ENCODE measurements at places on chromosomes 6 and 20.

DNA sequence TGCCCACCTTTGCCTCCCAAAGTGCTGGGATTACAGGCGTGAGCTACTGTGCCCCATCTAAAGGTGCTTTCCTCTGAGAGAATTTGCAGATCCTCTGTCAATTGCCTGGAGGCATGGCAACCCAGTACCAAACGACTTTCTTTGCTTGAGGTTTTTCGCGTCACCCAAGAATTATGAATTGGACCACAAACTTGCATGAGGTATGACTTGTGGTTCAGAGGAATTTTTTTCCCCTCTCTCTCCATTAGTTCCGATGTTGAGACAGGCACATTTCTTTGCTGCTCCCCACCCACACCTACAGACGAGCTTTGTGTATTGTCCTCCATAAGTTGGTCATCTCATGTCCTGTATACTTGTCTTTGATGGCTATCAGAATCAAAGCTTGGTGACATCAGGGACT lies 11.8 kb upstream of the SCAF8 start:
- DNase-seq = peak; percentile 22

DNA sequence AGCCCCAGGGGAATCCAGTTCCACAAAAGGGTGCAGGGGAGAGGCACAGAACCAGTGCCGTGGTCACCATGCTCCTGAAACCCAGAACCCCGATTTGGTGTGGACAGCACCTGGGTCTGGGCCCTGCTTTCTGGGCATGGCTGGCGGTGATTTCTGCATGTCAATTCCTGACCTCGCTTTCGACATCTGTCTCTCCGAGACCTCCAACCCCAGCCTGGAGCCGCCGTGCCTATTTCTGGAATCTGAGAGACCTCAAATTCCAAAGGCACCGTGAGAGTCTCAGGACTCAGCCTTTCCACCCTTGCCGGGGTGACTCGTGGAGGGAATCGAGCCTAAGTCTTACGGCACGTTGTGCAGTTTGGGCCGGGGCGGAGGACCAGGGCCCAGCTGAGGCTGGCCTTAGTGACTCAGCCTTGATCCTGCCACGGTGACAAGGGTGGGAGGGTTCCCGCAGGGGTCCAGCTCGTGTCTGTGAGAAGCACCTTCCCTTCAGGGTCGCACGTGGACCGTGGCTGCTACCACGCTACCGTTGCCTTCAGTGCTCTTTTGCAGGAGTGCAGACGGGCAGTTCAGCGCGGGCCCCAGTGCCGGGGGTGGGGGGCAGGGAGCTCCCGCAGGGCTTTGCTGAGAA lies 133.7 kb downstream of the PXDC1 start:
- DNase-seq = no peak

- no peak for DNase-seq
Observed at GRCh38 chr6:76518443-76518842, 446.0 kb upstream of the IMPG1 start.

- DNase-seq = no peak
Observed at GRCh38 chr20:63370618-63371187, 9.6 kb upstream of the CHRNA4 start.

DNA sequence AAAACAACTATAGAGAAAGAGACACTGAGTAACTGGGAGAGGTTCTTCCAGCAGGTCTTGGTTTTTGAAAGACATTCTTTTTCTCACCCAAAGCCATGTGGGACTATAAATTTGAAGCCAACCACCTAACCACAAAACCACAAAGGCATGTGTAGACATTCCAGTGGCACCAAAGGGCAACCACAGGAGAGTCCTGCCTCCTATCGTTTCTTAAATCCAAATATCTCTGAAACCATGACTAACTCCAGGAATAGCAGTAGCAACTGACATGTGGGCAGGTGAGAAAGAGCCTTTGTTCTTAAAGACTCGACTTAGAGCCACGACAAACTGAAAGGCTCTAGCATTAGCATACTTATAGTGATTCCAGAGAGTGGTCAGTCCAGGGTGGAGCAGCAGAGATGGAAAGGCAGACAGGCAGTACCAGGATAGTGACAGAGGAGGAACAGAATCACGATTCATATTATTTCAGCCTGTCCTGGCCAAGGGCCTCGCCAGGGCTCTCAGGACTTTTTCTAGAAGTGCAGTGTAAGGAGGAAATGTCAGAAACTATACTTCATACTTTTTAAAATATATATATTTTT lies 9.4 kb upstream of the COL9A1 start:
- peak; percentile 56 for DNase-seq

DNA sequence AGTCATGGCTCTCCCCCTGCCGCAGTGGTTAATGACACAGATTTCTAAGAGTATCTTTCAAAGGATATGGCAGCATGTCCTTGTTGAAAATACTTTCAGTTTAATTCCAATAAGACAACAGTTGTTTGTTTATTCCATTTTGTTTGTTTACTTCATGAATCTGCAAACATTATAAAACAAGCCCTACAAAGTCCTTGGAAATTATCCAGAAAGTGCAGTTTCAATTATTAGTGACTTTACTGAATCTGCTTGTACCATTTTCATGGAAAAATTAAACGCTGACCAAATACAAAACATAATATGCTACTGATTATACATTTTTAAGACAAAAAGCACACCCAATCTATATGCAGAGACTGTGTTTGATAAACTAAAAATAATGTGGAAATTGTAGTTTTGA lies 3.3 kb downstream of the HEY2 start:
- no peak for DNase-seq

GRCh38 chr20:2922957-2923356 lies 49.7 kb downstream of the PTPRA start:
- DNase-seq = no peak

DNA sequence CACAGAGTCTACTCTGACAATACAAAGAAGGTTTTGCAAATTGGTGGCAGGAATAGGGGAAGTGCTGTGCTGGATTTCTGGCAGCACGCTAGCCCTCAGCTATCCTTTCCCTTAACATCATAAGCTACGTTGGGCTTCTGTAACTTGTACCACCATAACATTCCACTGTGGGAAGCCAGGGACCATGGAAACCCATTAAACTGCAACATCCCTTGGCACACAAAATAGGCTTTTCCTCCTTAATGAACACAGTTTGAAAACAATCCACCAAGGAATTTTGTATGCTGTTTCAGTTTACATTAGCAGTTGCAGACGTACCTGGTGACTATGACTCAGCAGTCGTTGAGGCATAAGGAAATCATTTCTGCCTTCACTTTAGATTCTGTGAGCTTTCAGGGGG lies 203.9 kb upstream of the RAB32 start:
- peak; percentile 4 for DNase-seq

- no peak for DNase-seq
Observed at GRCh38 chr6:15475261-15475660, 187.6 kb downstream of the DTNBP1 start.

GRCh38 chr6:167106406-167106805 lies 16.5 kb upstream of the CCR6 start:
- DNase-seq = no peak

- peak; percentile 24 for DNase-seq
Observed at GRCh38 chr20:5834436-5835005, 84.3 kb downstream of the SHLD1 start.

DNA sequence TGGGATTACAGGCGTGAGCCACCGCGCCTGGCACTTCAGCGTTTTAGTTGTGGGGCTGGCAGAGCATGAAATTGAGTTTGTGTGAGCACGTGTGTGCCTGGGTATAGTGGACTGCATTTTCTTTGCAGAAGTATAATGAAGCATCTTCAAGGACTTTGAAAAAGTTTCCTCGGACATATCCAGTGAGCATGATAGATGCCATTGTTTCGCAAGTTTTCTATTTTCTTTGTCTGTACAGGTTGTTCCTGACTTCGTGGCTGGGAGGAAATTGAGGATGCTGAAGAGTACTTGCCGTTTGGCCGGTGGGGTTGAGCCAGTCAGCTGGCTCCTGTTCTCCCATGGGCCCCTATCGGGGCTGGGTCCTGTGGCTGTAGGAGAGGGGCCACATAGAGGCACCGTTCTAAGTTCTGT lies 55.9 kb downstream of the RREB1 start:
- peak; percentile 43 for DNase-seq

GRCh38 chr6:160022793-160023192 lies 53.9 kb downstream of the IGF2R start:
- no peak for DNase-seq

DNA sequence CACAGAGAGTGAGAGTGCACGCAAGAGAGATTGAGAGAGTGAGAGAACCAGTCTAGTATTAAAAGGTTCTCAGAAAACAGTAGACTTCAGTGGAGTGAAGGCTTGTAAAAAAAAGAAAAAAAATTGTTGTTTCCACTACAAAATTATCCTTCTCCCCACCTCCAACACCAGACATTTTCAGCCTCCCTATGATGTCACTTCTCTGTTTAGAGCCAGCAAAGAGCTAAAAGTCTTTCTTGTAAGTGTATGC lies 77.8 kb downstream of the BACH2 start:
- DNase-seq = peak; percentile 30

DNA sequence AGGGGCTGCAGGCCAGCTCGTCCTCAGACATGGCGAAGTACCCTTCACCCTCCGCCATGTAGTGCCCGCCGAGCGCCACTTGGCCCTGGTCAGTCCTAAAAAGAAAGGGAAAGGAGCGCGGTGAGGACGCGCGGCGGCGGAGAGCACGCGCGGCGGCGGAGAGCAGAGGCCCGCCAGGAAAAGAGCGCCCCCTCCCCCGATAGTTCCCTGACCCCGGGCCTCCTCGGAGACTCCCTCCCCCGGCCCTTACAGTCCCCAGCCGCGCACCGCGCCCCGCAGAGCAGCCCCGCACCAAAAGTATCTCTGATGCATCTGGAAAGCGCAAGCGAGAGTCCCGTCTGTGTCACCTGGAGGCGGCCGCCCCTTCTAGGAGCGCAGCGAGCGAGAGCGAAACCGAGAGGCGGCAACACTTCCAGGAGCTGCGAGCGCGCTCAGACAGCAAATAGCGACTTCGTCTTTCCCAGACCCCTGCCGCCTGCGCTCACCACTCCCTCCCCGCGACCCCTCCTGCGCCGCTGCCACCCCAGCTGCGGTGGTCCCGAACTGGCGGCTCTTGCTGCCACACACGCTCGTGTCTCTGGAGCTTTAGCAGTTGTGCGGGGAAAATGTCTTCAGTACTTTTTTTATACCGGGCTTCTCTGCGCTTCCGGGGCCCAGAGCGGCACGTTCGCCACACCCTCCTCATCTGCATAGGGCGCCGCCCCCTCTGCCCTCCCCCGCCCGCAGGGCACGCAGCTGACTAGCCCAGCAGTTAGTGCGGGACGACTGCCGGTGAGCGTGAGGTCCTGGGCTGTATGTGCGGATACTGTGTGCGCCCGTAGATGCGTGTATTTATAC lies at the start of gene TENT5A:
Gene TENT5A (minus strand): TSS at position 598 of the 837 bp plus-strand sequence. CDS start 540 bp downstream, at position 58.
- DNase-seq = peak; percentile 96

DNA sequence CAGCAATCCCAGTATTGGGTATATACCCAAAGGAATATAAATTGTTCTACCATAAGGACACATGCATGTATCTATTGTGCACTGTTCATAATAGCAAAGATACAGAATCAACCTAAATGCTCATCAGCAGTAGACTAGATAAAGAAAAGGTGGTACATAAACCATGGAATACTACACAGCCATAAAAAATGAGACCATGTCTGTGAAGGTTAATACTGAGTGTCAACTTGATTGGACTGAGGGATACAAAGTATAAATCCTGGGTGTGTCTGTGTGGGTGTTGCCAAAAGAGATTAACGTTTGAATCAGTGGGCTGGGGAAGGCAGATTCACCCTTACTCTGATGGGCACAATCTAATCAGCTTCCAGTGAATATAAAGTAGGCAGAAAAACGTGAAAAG lies 86.9 kb downstream of the MAN1A1 start:
- no peak for DNase-seq

DNA sequence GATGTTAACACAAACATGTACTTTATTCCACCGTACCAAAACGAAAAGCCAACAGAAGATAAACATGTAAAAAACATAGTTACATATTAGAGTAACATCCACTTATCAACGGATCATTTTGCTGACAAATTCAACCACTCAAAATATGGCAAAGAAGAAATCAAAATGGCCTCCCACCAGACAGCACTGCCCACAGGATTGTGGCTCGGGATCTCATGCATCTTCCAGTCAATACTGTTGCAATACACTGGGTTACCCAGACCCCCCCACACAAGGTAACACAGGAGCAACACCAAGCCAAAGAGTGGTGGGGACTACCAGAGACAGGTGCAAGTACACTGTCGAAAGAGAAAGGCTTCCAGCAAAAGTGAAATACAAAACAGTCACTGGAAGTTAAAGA lies 57.9 kb upstream of the NHSL1 start:
- DNase-seq = no peak

- no peak for DNase-seq
Observed at GRCh38 chr6:5481033-5481432, 219.7 kb downstream of the FARS2 start.

DNA sequence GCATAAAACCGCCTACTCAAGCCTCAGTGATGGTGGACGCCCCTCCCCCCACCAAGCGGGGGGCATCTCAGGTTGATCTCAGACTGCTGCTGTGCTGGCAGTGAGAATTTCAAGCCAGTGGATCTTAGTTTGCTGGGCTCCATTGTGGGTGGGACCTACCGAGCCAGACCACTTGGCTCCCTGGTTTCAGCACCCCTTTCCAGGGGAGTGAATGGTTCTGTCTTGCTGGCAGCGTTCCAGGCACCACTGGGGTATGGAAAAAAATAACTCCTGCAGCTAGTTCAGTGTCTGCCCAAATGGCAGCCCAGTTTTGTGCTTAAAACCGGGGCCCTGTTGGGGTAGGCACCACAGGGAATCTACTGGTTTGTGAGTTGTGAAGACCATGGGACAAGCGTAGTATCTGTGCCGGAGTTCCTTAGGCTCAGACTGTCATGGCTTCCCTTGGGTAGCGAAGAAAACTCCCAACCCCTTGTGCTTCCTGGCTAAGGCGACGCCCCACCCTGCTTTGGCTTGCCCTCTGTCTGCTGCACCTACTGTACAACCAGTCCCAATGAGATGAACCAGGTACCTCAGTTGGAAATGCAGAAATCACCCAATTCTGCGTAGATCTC lies 1334.5 kb upstream of the ADGRB3 start:
- DNase-seq = no peak

GRCh38 chr6:85824329-85824728 lies 181.6 kb upstream of the SYNCRIP start:
- DNase-seq = no peak

DNA sequence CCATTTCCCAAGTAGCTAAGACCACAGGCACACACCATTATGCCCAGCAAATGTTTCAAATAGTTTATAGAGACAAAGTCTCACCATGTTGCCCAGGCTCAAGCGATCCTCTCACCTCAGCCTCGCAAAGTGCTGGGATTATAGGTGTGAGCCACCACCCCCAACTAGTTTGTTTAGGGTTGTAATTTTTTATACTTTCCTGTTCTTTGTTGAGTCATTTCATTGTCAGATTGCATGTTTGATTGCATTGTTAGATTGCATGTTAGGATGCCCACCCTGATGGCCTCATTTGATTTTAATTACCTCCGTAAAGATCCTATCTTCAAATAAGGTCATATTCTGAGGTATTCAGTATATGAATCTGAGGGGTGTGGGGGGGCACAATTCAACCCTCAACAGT lies 73.3 kb upstream of the SASH1 start:
- DNase-seq = no peak

DNA sequence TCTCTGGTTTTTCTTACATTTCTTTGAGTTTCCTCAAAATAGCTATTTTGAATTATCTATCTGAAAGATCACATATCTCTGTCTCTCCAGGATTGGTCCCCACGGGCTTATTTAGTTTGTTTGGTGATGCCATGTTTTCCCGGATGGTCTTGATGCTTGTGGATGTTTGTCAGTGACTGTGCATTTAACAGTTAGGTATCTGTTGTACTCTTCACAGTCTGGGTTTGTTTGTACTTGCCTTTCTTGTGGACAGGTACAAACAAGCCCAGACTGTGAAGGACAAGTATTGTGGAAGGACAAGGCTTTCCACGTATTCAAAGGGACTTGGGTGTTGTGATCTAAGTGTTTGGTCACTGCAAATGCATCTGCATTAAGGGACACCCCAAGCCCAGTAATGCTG lies 49.9 kb upstream of the TOP1 start:
- no peak for DNase-seq

GRCh38 chr6:138415125-138415524 lies 11.1 kb downstream of the HEBP2 start:
- no peak for DNase-seq

Measured in hematopoietic multipotent progenitor cell treated with erythropoietin and hydrocortisone succinate and interleukin-3 and kit ligand, for 4 days (in vitro differentiated cells).